ENCODE measurements at places on chromosomes 4 and X.

DNA sequence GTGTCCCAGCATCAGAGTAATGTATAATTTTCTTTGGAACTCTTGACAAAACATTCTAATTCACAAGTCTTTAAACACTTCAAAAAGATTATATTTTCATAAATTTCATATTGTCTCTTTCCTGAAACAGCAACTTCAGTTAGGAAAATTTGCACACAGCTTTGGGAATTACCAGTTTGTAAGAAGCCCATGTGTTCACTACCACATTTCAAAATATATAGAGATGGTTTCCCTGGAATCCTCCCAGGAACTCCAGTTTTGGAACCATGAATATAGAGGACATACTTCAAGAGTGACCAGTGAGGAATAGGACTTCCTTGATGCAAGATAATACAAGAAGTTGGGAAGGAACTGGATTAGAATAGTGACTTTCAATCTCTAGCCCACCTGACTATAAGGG, 28.7 kb upstream of the HPGDS start:
- no peak for DNase-seq

DNA sequence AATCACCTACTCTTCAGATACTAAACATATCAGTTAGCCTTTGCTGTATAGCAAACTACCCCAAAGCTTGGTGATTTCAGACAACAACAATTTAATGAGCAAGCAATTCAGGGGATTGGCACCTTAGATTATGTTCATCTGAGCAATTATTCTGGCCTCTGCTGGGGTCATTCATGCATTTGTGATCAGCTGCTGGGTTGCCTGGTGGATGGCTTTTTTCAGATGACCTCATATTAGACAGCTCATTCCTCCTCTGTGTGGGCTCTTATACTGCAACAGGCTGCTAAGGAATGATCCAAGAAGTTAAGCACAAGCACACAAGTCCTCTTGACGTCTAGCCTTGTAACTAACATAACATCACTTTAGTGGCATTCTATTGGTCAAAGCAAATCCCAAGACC, 153.0 kb upstream of the PPP1R2C start:
- DNase-seq = no peak

DNA sequence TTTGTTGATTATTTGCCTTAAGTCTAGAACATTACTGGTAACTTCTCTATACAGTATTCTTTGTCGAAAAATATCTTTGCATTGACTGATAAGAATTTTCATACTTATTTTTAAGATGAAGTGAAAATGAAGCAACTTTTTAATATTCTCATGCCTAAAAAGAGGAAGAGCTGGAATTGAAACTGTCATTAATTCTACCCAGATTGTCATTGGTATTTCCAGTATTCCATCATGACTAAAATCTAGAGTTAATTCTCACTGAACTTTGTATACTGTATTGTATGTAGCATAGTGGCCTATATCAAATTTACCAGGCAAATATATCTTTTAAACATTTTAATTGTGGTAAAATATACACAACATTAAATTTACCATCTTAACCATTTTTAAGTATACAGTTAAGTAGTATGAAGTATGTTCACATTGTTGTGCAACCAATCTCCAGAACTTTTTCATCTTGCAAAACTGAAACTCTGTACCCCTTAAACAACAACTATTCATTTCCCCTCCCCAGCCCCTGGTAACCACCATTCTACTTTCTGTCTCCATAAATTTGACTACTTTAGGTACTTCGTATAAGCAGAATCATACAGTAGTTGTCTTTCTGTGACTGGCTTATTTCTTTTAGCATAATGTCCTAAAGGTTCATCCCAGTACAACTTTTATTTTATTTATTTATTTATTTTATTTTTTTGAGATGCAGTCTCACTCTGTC, 24.3 kb upstream of the ZNF41 start:
- no peak for DNase-seq

DNA sequence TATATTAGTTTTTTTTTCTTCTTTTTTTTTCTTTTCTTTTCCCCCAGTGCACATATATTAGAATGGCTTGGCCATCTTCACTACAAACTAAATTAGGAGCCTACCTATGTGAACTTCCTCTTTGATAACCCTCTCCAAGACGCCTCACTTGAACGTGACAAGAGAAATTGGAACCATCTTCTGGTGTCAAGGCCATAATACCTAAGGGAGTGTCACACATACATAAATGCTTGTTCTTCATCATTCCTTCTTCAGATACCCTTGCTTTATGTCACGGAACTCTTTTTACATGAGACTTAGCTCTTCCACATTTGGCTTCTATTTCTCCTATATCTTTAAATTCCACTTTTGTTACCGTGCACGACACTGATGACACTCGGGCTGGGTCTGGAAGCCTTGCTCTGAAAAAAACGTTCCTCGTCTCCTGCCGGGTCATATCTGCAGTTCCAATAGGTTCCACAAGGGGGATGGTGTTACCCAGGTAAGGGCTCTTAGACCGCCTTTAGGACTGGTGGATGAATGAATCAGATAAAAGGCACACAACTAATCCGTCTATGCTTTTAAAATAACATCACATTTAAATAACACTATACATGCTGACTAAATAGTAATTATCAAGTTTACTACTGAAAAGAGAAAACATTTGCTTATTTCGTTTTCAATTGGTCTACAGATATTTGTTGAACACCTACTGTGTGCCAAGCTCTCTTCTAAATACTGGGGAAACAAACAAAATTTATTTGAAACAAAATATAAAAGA, 19.9 kb downstream of the DGAT2L6 start:
- DNase-seq = peak; percentile 7

- DNase-seq = no peak
These were observed 111.9 kb downstream of the MAPK10 start for GRCh38 chr4:86247906-86248305.

GRCh38 chr4:93828995-93829819, 654 bp downstream of the ATOH1 start:
- DNase-seq = no peak
